Activated CD4-positive, alpha-beta T cell treated with anti-CD3 and anti-CD28 coated beads, Interleukin-2, amount 50 U/mL, for 24 hours (primary cell): ENCODE measurements at places on chromosomes 13 and 19.

- DNase-seq = no peak
Measured at GRCh38 chr19:32814624-32815023, 54.9 kb downstream of the SLC7A9 start.

- DNase-seq = no peak
Measured at GRCh38 chr19:47411101-47411500, 8.2 kb downstream of the MEIS3 start.

GRCh38 chr19:1752009-1752756 lies 1.1 kb upstream of the ONECUT3 start:
- DNase-seq = no peak

GRCh38 chr13:33108620-33109019 lies 92.4 kb downstream of the KL start:
- no peak for DNase-seq

GRCh38 chr13:30697177-30697953 lies 38.0 kb upstream of the ALOX5AP start:
- no peak for DNase-seq

DNA sequence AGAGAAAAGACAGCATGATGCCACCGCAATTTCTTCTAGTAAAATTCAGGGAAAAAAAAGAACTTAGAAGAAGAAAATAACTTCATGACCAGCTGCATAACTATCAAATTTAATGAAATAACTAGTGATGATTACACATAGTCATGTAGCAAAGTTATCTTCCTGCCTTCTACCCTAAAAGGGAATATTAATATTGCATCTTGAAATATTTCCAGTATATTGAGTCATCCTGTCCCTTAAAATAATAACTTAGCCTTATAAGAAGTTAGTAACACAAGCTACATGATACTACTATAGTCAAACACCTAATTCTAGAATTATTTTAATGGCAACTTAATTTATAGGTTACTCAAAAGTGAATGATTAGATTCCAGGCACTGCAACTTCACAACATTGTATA lies 289.2 kb downstream of the KLF12 start:
- no peak for DNase-seq

DNA sequence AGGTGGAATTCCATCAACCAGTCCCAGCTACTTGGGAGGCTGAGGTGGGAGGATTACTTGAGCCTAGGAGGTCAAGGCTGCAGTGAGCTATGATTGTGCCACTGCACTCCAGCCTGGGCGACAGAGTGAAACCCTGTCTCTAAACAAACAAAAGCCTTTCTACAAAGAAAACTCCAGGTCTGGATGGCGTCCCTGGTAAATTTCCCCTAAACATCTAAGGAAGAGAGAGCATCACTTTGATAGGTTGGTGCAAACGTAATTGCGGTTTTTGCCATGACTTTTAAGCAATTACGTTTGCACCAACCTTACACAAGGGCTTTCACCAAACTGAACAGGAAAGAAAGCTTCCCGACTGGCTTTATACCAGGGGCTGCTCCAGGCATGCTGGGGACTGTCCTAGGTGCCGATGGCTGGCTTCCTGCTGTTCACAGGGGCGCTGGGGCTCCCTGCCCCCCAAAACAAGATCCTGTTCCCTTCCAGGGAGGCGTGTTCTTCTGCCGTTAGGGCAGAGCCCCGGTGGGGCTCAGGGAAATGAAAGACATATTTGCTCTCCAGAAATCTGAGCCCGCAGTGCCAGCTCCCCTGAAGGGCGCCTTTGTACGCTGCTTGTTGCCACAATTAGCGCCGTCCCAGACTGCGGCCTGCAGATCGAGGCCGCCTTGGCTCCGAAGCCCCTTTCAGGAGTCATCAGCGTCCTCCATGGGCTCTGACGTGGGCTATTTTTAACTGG lies 38.7 kb upstream of the KLF2 start:
- no peak for DNase-seq
